ENCODE measurements at places on chromosomes 11 and 22.

GRCh38 chr11:17502630-17503029 lies 26.0 kb upstream of the ABCC8 start:
- no peak for DNase-seq

DNA sequence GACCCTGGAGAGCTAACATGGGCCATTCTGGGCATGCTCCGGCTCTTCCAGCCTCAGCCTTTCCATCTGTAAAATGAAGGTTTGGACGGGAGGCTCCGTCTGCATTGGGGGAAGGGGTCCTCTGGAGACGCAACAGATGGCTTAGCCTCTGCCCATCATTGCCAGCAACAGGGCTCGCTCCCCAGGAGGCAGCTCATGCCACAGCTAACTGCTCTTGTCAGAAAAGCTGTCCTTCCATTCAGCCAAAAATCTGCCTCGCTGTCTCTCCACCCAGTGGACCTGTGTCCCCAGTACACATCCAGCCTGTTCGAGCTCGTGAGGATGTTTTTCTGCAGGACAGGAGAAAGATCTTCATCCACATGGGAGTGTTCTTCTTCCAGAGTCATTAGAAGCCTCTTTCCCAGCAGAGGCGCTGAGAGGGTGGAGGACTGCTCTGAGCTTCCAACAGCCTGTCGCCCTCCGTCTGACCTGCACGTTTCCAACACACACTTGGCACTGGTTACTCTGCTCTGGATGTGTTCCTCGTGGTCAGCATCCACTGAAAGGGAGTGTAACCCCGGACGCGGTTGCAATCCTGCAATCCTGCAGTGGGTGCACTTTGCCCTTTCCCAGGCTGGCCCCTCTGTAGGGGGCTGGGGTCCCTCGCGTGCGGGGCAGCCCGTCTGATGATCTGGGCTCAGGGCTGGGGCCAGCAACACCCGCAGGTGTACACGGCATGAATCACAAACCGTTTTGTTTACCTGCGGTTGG lies 1340.9 kb downstream of the TBC1D22A start:
- DNase-seq: no peak

- no peak for DNase-seq
Measured at GRCh38 chr11:75593286-75593915, 31.3 kb downstream of the SERPINH1 start.

DNA sequence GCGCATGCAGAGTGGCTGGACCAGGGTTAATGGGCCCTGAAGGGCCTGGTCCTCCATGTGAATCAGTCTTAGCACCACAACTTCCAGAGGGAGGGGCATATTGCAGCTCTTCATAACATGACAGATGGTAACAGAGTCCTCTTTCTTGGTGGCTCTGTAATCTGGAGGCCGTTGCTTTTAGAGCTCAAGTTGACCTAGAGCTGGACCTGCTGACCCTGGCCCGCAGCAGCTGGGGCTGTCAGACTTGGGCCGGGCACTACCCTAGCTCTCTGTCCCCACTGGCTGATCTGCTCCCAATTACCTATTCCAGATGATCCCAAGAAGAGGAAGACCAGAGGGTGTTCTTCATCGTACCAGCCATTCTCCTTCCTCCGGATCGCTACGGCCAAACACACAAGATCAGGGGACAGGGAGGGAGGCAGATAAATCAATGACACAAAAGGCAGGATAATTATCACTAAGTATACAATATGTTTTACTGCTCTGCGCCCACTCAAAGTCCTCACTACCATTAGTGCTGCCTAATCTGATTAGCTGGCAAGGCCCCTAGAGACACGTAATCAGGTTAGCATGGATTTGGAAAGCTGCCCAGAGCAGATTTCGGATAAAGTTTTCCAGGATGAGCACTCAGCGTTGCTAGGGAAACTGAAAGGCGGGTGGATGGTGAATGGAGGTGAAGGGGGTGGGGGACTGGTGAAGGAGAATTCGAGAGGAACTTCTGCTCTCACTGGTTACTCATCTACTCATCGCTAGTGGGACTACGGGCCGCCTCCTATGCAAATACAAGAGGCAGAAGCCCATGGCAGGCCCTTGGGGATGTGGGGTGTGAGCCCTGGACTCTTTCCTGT lies 64.5 kb upstream of the PHOX2A start:
- no peak for DNase-seq

- peak; percentile 25 for DNase-seq
Measured at GRCh38 chr11:128692753-128693415, 988 bp upstream of the FLI1 start.

GRCh38 chr11:31337806-31338205 lies 31.7 kb downstream of the DCDC1 start:
- DNase-seq: no peak

DNA sequence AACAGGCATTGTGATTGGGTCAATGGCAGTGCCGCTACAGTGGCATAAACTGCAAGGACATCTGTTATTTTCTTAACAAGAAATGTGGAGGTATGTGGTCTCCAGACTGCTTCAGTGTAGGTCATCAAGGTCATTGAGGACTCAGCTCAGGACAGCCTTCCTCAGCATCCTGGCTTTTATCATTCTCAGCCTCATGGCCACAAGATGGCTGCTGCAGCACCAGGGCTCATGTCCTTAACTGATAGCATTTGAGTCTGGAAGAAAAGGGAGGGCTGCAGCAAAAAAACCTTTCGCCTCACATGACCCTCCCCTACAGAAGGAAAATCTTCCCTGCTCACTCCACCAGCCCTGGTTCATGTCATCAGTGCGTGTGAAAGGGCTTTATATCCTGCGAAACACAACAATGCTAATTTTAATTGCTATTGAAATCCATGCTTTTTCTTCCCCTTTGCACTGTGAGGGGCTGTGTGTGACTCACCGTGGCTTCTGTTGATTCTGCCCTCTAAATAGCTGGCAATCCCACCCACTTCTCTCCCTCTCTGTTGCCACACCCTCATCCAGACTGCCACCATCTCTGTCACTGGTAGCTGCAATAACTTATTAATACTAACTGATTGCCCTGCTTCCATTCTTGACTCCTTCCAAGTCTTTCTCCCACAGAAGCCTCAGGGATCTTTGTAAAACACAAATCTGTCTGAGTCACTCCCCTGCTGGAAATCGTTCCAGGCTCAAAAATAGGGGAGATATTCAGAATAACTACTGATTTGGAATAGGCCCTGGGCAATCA lies 43.8 kb downstream of the CHRDL2 start:
- DNase-seq: no peak

- no peak for DNase-seq
Measured at GRCh38 chr22:43260331-43261231, 73.6 kb upstream of the TTLL12 start.

- DNase-seq: no peak
Measured at GRCh38 chr22:49961005-49961600, 531 bp downstream of the PIM3 start.

GRCh38 chr11:96323642-96323985 lies 19.4 kb downstream of the MAML2 start:
- DNase-seq: no peak

- DNase-seq: peak; percentile 72
Measured at GRCh38 chr11:66579017-66579606, 10.7 kb upstream of the CTSF start.

- no peak for DNase-seq
Measured at GRCh38 chr11:12789596-12790215, 115.5 kb downstream of the TEAD1 start.

- no peak for DNase-seq
Measured at GRCh38 chr11:96335388-96335787, 7.6 kb downstream of the MAML2 start.

- DNase-seq: no peak
Measured at GRCh38 chr11:8740129-8740528, 57.5 kb downstream of the RPL27A start.

- DNase-seq: no peak
Measured at GRCh38 chr11:47577460-47578041, 1.2 kb downstream of the KBTBD4 start.

- DNase-seq: no peak
Measured at GRCh38 chr22:24043958-24044357, 32.9 kb downstream of the CABIN1 start.

DNA sequence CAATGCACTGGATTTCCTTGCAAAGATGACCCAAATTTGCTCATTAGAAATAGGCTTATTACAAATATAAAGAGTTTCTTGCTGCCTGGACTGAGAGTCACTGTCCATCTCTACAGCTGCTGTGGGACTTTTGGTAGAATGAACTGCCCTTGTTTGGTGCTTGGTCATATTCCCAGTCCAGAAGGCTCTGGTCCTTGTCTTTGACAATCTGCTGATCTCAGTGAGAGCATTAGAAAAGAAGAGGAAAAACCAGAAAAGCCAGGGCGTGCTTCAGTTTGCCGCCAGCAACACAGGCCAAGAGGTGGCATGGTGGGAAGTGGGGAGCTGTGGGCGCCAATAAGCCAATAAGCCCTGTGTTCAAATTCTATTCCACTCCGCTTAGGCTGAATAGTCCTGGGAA lies 48.2 kb upstream of the PARVA start:
- no peak for DNase-seq

GRCh38 chr11:107413352-107413751 lies 44.3 kb downstream of the CWF19L2 start:
- DNase-seq: no peak

DNA sequence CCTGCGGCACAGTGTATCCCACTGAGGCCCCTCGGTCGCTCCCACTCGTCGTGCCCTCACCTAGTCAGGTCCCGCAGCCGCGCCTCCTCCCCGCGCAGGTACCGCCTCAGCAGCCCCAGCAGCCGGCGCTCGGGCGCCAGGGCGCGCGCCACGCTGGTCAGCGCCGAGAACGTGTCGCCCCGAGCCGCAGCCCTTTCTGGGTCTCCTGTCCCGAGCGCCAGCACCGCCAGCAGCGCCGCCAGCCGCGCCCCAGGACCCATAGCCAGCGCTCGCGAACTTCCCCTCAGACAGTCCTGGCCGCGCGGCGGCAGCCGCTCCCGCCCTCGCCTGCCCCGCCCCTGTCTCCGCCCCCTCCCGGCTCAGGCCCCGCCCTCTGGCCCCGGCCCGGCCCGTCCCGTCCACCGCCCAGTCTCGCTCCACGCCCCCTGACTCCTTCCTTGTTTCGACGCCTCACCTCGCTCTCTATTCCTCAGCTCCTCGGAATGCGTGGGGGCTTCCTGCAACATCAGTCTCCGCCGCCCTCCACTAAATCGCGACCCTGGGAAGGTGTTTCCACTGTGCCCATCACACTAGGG lies at the start of gene P4HA3:
Gene P4HA3 (minus strand): TSS at position 289 of the 575 bp plus-strand sequence. CDS start 29 bp downstream, at position 260.
- peak; percentile 69 for DNase-seq

GRCh38 chr22:36770513-36771231 lies 5.2 kb downstream of the IFT27 start:
- no peak for DNase-seq

- DNase-seq: no peak
Measured at GRCh38 chr22:42425989-42426355, 6.2 kb downstream of the NFAM1 start.

DNA sequence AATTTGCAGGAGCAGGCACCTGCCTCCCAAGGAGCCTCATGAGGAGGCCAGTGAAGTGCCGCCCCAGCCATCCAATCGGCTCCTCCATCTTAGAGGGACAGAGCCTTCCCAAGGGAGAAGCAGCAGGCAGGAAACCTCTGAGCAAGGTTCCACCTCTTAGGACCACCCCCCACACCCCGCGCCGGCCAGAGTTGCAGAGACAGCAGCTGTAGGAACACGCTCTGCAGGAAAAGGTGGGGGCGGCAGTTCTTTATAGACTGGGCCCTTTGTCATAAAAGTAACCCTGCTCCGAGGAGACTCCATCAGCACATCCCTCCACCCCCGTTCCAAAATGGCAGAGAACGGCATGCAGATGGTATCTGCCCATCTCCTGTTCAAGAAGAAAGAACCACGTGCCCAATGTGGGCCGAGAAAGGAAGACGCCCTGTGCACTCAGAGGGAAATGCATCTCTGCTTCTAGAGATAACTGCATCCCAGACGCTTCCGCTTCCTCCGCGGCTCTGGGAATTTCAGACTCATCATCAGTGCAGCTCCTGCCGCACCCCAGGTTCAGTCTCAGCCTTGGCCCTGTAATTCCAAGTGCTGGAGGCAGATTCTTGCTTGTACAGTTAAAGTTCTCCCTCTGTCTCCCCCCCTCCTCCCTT lies 98.5 kb downstream of the SPATA19 start:
- DNase-seq: no peak

DNA sequence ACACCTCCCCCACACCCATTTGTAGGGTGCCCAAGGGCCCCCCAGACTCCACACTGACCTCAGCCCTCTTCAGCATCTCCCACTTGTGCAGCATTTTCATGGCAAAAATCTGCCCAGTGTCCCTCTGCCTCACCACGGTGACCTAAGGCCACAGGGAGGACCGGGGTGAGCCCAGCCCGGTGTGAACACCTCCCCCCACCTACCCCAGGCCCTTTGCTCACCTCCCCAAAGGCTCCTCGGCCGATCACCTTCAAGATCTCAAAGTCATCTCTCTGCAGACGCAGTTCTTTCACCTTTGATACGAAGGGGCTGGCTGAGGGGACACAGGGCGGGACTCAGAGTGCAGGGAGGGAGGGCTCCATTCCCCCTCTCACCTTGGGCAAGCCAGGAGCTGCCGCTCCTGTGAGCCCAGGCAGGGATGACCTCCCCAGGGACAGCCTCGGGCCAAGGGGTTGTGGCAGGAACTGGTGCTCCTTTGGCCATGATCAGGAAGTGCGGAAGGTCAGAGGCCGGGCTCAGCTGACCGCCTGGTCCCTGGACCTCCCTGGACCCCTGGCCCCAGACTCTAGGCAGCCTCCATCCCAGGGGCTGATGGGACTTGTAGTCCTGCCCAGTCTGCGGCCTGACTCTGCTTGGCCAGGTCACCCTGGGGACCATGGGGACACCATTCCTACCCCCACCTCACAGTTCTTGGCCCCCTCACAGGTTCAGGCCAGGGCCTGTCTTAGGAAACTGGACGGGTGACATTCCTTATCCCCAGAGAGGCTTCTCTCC lies 2.7 kb downstream of the CDC42BPG start:
- no peak for DNase-seq

- DNase-seq: no peak
Measured at GRCh38 chr11:114987186-114987760, 308.9 kb downstream of the NXPE2 start.

GRCh38 chr11:124277804-124278203 lies 21.6 kb downstream of the OR8G5 start:
- no peak for DNase-seq
